ENCODE measurements at places on chromosomes 4 and X. TPM values are rescaled to one million over a fixed set of nuclear protein-coding genes. Genes with fewer than 3 reads are reported as not detected.

The NR0B1 gene
- polyA plus RNA-seq, result 0.15 TPM

The WAS gene
- polyA plus RNA-seq, result 4.2 TPM

- no peak for DNase-seq
These were observed 355.1 kb downstream of the PDHA2 start for GRCh38 chr4:96194993-96195392.

GRCh38 chr4:8590546-8590880, 2.1 kb upstream of the CPZ start:
- DNase-seq, result no peak

DNA sequence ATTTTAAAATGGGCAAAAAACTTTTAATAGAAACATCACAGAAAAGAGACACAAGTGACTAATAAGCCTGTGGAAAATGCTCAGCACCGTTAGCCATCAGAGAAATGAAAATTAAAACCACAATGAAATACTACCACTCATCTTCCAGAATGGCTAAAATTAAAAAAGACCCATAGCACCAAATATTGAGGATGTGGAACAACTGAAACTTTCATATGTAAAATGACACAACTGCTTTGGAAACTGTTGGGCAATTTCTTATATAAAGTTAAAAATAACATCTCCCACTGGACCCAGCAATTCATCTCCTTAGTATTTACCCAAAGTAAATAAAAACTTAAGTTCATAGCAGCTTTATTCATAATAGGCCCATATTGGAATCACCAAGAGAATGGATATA, 94.2 kb downstream of the TENM3 start:
- DNase-seq, result no peak

GRCh38 chr4:84215217-84215616, 283.9 kb downstream of the NKX6-1 start:
- no peak for DNase-seq
